ENCODE measurements at places on chromosomes 16 and 17. TPM values are rescaled to one million over a fixed set of nuclear protein-coding genes. Genes with fewer than 3 reads are reported as not detected.

DNA sequence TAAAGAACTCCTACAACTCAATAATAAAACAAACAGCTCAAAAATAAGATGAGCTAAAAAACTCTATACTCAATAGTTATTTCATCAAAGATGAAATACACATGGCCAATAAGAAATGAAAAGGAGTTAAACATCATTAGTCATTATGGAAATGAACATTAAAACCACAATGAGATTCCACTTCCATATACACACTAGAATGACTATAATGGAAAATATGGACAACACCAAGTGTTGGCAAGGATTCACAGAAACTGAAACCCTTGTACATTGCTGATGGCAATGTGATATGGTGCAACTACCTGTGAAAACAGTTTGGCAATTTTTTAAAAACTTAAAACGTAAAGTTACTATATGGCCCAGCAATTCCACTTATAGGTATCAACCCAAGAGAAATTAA, 91.4 kb downstream of the GRIN2A start:
- no peak for DNase-seq

The NPIPB9 gene
- total RNA-seq, result 1.7 TPM

The TRIM37 gene
- total RNA-seq, result 46.8 TPM

The GNAO1 gene
- 1.7 TPM for total RNA-seq

The CACNG3 gene
- total RNA-seq, result not detected

- peak; percentile 54 for DNase-seq
These were observed 935 bp downstream of the USP32 start for GRCh38 chr17:60390925-60391470.

DNA sequence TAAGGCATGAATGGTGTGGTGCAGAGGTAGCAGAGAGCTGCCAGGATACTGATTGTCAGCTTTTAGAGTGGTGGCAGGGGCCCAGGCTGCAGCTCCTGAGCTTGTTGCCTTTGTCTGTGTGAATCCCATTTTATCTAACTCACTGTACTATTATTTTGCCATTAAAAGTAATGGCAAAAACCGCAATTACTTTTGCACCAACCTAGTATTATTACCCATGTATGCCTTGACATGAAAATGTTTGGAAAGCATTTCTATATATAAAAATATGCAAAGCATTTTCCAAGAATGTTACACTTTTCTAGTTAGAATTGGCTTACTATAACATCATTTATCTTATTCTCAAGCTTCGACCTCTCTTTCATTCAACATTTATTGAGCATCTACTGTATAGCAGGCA, 308.1 kb upstream of the MYOCD start:
- no peak for DNase-seq

The C17orf67 gene
- total RNA-seq, result 1.2 TPM

DNA sequence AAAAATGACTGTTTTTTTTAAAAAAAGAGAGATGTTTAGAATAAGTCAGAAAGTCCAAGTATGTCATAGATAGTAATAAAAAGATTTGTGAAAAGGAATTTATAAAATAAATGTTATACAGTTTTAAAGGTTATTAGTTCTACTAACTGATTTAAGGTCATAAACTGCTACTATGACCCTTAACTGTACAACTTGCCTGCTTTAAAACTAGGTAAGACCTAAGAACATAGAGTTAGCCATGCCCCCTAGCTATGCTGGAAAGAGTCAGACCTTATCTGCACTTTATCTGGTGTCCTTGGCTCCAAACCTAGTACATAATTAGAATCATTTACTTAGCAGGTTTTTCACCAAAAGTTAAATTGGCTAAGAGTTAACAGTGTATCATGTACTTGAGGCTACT, 23.5 kb upstream of the SLC6A2 start:
- no peak for DNase-seq

- no peak for DNase-seq
These were observed 40.0 kb downstream of the CIBAR2 start for GRCh38 chr16:85072076-85072860.

DNA sequence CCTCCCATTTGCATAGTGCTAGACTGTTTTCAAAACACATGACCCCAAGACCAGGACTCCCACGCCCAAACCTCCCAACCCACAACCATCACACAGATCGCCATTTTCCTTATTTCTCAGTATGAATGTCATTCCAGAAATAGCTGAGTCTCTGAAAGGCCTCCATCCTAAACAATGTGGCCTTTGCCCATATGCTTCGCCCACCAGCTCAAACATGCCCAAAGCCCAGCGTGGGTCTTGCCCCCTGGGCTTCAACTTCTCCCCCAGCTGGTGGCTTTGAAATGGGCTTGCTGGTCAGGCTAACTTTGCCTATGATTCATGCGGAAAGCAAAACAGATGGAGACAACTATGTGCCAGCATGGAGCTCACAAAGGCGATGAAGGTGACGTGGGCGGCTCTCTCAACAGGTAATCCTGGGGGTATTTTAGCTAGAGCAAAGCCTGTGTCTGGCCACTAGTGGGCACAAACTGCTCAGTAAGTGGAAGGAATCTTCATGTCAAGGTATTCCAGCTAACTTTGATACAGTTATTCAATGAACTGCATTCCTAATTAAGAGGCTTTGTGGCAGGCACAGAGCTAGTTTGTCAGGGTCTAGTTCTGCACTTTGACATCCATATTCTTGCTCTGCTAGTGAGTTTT, 17.1 kb downstream of the PMP22 start:
- DNase-seq, result peak; percentile 14

DNA sequence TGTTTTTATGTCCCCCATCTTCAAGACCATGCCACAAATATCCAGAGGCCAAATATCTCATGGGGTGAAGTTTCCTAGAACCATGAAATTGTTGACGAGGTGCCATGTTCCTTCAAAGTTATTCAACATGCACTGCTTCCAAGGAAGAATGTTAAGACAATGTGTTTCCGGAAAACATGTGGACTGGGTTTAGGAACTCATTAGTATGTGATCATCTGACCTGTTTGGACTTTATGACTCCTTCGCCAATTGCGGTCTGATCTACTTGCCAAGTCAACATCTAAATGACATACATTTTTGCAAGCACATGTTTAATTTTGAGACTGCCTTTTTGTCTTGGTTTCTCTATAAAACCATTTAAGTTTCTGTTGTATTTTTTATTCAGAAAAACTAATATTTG, 234.8 kb downstream of the MAF start:
- no peak for DNase-seq

DNA sequence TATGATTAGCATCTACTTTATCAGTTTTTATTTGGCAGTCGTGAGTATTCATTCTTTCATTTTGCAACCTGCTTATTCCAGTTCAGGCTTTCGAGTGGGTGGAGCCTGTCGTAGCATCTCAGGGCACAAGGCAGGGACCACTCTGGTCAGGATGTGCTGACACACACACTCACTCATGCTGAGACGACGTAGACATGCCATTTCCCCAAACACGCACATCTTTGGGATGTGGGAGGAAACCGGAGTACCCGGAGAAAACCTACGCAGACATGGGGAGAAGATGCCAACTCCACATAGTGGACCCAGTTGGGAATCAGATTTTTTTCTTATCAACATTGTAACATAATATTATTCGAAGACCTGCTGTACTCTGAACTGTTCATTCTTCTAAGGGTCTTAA, 756.5 kb upstream of the RBFOX1 start:
- no peak for DNase-seq

GRCh38 chr16:56675685-56676210, 6.1 kb downstream of the MT1H start:
- peak; percentile 39 for DNase-seq

The ITGA3 gene
- total RNA-seq, result 145 TPM

DNA sequence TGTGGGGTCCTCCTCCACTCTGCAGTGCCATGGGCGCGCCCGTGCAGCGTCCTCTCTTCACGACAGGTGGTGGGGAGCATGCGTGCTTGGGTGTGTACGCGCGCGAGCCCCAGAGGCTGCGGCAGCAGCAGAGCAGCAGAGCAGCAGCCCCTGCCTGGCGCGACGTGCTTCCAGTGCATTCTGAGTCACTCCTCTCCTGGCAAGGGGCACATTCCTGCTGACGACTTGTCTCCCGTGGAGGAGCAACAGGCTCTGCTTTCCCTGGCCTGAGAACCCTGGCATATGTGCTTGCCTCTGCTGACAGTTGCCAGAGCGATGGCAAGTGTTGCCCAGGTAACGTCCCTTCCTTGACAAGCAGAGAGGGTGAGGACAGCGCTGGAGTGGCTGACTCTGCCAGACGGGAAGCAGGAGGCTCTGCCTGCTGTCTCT, 133.8 kb upstream of the PLCG2 start:
- peak; percentile 97 for DNase-seq

- no peak for DNase-seq
These were observed 15.1 kb upstream of the CD300LD start for GRCh38 chr17:74607221-74607620.

The KRTAP4-6 gene
- not detected for total RNA-seq

The PRSS22 gene
- 7.7 TPM for total RNA-seq

GRCh38 chr16:83603723-83604570, 203.8 kb upstream of the HSBP1 start:
- no peak for DNase-seq

The KRTAP9-4 gene
- not detected for total RNA-seq

The CCL2 gene
- total RNA-seq, result 11.7 TPM

The SCGB1C2 gene
- not detected for total RNA-seq

The KRTAP9-8 gene
- total RNA-seq, result not detected

DNA sequence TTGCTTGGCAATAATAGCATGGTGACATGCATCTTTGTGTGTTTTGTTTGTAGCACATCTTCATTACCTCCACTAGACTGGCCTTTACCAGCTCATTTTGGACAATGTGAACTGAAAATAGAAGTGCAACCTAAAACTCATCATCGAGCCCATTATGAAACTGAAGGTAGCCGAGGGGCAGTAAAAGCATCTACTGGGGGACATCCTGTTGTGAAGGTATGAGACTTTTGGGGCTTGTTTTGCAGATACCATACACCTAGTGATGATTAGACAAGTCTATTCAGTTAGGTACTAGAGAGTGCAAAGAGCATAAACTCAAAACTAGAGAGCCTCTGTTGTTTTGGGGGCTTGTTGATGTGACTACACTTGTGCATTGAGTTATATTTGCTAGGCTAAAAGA, 41.2 kb downstream of the NFATC3 start:
- no peak for DNase-seq

The KRTAP1-5 gene
- total RNA-seq, result not detected

DNA sequence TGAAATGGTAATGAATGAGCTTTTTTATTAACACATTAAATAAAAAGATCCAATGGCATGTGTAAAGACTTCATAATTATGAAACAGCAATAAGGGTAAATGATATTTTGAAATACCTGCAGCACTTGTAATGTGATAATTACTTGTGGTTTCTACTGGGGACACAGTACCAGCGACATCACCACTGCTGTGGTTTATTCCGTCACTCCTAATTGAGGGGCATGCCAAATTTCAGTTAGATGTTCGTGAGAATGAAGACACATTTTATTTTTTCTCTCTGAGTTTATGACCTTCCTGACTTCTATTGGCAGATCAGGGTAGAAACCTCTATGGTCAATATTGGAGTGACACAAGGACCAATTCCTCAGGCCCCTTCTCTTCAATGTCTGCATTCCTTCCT, 131.9 kb upstream of the XYLT1 start:
- no peak for DNase-seq

DNA sequence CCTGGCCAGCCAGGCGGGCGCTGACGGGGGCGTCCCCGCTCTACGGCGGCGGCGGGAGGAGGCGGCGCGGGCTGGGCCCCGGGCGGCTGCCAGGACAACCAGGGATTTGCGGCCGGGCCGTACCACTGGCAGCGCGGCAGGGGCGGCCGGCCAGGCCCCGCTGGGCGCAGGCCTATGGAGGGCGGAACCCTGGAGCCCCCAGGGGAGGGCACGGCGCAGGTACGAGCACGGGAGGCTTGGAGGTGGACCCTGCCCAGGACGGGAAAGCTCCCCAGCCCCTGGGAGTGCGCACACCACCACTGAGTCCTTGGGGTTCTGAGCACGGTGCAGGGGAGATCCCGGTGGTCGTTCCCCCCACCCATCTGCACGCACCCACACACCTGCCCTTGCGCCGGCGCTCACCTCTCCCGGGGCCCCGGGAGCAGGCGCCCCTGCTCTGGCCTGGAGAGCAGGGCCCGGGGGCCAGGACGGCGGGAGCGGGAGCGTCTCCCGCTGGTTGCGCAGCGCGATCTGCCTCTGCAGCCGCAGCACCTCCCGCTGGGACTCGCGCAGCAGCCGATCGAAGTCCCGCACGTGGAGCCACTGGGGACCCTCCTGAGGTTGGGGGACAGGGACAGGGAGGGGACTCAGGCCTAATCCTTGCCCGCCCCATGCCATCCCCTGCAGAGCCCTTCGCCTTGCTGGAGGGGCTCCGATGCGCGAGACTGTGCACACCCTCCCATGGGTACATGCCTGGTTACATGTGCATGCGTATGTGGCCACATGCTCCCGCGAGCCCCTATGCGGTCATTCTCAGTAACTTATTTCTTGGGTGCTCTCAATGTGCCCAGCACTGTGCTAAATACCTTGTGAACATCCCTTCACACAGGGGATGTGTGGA, 3.9 kb downstream of the TSPOAP1 start:
- DNase-seq, result peak; percentile 73

- DNase-seq, result no peak
These were observed 306.0 kb upstream of the CCL2 start for GRCh38 chr17:33949100-33949499.

DNA sequence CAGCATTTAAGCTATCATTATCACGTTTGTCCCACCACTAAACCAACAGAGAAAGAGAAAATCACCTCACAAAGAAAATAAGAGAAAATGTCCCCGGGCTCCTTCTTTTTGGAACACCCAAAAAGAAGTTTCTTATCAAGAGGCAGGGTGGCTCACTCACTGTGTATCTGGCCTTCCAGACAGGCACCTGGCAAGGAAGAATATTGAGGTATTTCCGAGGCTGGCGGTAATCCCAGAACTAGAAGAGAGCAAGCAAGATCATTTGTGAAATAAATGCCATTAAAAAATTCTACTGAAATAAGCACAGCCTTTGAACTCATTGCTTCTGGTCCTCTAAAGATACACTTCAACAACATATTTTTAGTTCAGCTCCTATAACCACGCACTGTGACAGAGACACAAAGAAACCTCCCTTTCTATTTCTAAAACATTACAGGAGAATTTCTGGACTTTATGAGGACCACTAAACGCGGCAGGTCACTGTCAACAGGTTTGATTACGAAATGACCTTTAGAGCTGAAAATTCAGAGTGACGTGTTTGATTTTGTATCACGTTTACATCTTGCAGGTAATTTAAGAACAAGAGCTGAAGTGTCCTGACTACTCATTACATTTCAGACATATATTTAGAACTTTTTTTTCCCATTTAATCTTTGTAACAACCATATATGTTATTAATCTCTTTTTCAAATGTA, 61.0 kb downstream of the WDR59 start:
- DNase-seq, result peak; percentile 62

The G6PC1 gene
- total RNA-seq, result not detected

DNA sequence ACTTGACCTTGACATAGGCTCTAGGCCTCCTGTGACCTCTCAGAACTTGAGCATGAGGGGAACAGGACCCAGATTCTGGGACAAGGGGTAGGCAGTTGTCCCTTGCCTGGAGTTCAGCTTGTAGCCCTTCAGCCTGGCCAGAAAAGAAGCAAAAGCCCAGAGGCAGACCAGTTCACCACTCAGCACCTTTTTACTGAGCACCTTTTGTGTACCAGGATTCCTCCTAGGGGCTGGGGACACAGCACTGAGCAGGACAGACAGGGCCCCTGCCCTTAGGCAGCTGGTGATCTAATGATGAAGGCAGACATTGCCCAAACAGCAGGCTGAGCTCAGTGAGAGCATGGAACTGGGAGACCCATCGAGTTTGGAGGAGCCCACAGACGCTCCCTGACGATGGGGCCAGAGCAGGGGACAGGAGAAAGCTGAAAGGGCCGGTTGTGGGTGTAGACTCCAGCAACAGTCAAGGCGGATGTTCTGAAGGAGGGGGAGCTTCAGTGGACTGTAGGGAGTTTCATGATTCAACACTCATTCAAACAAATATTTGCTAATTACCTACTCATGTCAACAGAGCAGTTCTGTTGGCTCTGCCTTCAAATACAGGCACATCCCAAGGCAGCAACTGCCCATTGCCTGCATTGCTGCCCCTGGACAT, 32.0 kb downstream of the SBK1 start:
- no peak for DNase-seq
